Astrocyte (in vitro differentiated cells and primary cell): ENCODE measurements at places on chromosomes 5 and 9. TPM values are rescaled to one million over a fixed set of nuclear protein-coding genes. Genes with fewer than 3 reads are reported as not detected.

Gene IL3
- not detected in 2 replicates for total RNA-seq

Gene CEL
- 2.3 and 3.4 TPM in 2 replicates for total RNA-seq

Gene UHRF2
- 36.4 and 37.4 TPM in 2 replicates for total RNA-seq

Gene MAPKAP1
- 109 and 110 TPM in 2 replicates for total RNA-seq

Gene PCDHB15
- 1.3 and 1.6 TPM in 2 replicates for total RNA-seq

Gene MEF2C
- total RNA-seq, result 20.5 and 21.8 TPM in 2 replicates

Gene PRSS3
- total RNA-seq, result not detected in 2 replicates

Gene ZNF484
- total RNA-seq, result 9.8 and 10.6 TPM in 2 replicates

Gene GPRIN1
- total RNA-seq, result 6.8 and 8.2 TPM in 2 replicates

Gene FBXL7
- total RNA-seq, result 21.0 and 22.4 TPM in 2 replicates

Gene HSPB3
- not detected in 2 replicates for total RNA-seq

Gene CTXN3
- not detected in 2 replicates for total RNA-seq

Gene SLC6A18
- total RNA-seq, result not detected in 2 replicates

Gene SGCD
- 2.9 and 5.6 TPM in 2 replicates for total RNA-seq
